Trophoblast cell (in vitro differentiated cells and primary cell): ENCODE measurements at places on chromosomes 1 and 21.

- no peaks in the 10 kb centered on the region for H3K27me3 ChIP-seq
- no peak overlapping the region for H3K4me3 ChIP-seq
- no peaks in the 10 kb centered on the region for H3K36me3 ChIP-seq
- DNase-seq = peak; percentile 7
- no peaks in the 10 kb centered on the region for H3K4me1 ChIP-seq
Measured at GRCh38 chr1:205925736-205926135, 17.5 kb downstream of the SLC26A9 start.

DNA sequence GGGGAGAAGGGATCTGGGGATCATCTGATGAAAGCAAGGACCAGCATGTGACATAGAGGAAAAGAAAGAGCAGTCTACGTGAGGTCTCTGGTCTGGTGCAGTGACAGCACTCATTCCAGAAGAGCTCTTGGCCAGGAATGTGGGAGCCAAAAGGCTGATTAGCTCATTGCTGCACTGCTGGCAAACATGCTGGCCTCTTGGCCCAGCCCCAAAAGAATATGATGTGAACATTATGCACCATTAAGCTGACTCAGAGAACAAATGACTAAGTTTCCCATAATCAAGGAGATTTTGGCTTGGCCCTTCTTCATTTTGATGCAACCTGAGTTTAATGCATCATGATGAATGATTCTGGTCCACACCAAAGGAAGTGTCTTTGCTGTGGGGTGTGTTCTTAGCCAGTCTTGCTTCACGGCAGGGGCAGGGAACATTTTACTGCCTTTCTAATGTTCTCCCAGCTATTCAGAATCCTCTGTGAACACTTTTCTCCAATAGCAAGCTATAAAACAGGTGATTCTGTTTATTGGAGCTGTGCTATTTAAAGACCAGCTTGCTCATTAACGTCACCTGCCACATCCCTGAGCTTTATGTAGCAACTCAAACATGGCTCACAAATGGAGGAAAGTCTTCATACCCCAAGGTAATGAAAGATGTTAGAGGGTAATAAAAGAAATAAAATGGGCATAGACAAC lies 55.1 kb downstream of the PCBP3 start:
- no peaks in the 10 kb centered on the region for H3K27me3 ChIP-seq
- no peak overlapping the region for H3K4me3 ChIP-seq
- no peak for DNase-seq

DNA sequence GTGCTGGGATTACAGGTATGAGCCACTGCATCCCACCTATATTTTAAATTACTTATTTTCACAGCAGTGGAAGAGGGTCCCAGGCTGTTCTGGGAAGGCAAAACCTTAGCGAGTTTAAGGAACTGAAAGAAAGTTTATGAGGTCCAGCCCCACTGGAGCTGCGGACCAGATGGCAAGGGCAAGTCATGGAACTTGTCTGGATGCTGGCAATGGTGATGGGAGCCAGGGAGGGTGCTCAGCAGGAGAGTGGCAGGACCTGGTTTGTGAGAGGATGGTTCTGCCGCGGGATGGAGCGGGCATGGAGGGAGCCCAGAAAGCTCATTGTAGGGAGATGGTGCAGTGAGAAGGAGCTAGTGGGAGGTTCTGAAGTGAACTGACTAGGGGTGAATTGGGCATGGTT lies 50.6 kb upstream of the SLC45A1 start:
- H3K4me3 ChIP-seq = no peak overlapping the region
- no peaks in the 10 kb centered on the region for H3K36me3 ChIP-seq
- peaks cover 7% of the 10 kb centered on the region for H3K4me1 ChIP-seq
- no peak for DNase-seq

DNA sequence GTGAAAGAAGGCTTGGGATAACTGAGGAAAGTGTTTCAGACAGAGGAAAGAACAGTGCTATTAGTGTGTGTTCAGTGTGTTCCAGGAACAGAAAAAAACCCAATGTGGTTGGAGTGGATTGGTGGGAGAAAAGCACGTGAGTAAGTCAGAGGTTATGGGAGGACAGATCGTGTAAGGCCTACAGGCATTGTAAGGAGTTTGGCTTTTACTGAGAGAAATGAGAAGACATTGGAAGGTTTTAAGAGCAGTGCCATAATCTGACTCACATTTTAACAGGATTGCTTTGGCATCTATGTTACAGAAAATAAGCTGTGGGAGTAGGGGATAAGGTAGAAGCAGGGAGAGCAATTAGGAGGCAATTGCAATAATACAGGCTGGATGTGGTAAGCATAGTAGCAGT lies 4.8 kb downstream of the ARPC5 start:
- no peak overlapping the region for H3K27ac ChIP-seq
- no peaks in the 10 kb centered on the region for H3K27me3 ChIP-seq

- no peak for DNase-seq
- H3K36me3 ChIP-seq = no peaks in the 10 kb centered on the region
- H3K27ac ChIP-seq = peak overlapping the region; percentile 66
- H3K4me1 ChIP-seq = no peaks in the 10 kb centered on the region
- H3K27me3 ChIP-seq = no peaks in the 10 kb centered on the region
Measured at GRCh38 chr1:77218477-77219165, 609 bp downstream of the PIGK start.

- no peak overlapping the region for H3K27ac ChIP-seq
- H3K27me3 ChIP-seq = no peaks in the 10 kb centered on the region
- no peaks in the 10 kb centered on the region for H3K4me1 ChIP-seq
- H3K36me3 ChIP-seq = no peaks in the 10 kb centered on the region
Measured at GRCh38 chr1:241485554-241485992, 34.0 kb downstream of the FH start.

DNA sequence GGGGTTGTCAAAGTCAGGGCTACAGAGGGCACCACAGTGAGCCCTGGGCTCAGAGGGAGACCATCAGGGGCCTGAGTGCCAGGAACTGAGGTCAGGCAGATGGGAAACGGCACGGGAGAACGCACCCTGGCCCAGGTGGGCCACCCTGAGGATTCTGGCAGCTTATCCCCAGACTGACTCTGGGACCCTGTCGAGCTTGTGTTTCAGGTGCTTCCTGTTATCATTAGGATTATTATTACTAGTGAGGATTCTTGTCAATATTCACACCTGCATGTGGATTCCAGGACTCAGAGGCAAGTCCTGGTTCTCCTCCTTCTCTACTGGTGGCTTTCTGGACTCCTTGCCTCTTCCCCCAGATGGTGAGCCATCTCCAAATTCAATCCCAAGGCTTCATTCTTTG lies 15.2 kb downstream of the VSIG8 start:
- peak; percentile 70 for DNase-seq
- H3K4me1 ChIP-seq = peaks cover 23% of the 10 kb centered on the region
- H3K27me3 ChIP-seq = no peaks in the 10 kb centered on the region
- no peak overlapping the region for H3K4me3 ChIP-seq
- H3K36me3 ChIP-seq = no peaks in the 10 kb centered on the region
